ENCODE measurements at places on chromosomes 3 and 15.

GRCh38 chr3:9276761-9277370 lies 27.4 kb upstream of the SRGAP3 start:
- peak; percentile 75 for DNase-seq

DNA sequence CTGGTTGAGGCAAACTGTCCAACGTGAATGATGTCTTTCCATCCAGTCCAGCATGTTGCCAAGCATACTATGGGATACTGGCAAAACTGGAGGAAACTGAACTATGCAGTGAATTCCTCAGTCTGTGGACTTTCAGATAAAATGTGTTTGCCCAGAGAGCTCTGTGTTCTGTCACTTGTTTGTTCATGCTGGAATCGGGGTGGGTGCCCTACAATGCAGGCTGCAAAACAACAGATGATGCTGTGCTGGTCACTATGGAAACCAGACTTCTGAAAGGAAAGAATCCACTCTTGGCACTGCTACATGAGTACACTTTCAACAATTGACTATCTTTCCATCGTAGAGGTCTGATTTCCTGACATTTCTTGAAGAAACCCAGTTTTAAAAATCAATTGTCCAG lies 272.5 kb upstream of the ARHGEF26 start:
- no peak for DNase-seq

GRCh38 chr3:16329036-16329825 lies 64.2 kb downstream of the OXNAD1 start:
- no peak for DNase-seq

- DNase-seq = no peak
These were observed 8.5 kb downstream of the VEPH1 start for GRCh38 chr3:157494581-157495281.

DNA sequence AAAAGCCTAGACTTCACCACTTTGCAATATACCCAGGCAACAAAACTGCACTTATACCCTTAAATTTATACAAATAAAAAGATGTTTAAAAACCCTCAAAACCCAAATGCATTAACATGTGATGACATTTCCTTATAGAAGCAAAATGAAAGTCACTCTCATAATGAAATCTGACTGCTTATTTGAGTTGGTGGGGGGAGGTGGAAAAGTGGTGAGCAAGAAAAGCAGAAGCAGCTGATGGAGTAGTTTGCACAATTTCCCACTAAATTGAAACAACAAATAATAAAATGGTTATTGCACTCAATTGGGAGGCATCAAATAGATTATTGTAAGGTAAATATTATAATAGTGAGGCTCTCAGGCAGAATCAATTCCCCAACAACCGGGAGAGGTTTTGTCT lies 54.0 kb upstream of the GADL1 start:
- DNase-seq = no peak

- peak; percentile 94 for DNase-seq
These were observed 59.3 kb downstream of the NR1D2 start for GRCh38 chr3:24004171-24004938.

GRCh38 chr3:72379500-72380187 lies 468.6 kb downstream of the SHQ1 start:
- no peak for DNase-seq

GRCh38 chr3:101868534-101869464 lies 19.5 kb downstream of the NFKBIZ start:
- peak; percentile 64 for DNase-seq

DNA sequence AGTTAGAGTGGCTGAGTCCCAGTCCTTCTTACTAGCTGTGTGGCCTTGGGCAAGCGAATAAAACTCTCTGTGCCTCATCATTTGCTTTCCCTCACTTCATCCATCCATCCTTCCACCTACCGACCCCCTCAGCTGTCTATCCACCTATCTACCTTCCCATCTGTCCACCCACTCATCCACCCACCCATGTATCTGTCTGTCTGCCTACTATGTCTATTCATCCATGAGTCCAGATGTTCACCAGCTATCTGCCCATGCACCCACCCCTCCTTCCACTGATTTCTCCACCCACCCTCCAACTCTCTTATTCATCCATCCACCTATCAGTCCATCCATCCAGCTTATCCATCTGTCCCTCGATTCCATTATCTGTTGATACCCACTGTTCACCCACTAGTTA lies 60.4 kb upstream of the ATP2B2 start:
- no peak for DNase-seq

DNA sequence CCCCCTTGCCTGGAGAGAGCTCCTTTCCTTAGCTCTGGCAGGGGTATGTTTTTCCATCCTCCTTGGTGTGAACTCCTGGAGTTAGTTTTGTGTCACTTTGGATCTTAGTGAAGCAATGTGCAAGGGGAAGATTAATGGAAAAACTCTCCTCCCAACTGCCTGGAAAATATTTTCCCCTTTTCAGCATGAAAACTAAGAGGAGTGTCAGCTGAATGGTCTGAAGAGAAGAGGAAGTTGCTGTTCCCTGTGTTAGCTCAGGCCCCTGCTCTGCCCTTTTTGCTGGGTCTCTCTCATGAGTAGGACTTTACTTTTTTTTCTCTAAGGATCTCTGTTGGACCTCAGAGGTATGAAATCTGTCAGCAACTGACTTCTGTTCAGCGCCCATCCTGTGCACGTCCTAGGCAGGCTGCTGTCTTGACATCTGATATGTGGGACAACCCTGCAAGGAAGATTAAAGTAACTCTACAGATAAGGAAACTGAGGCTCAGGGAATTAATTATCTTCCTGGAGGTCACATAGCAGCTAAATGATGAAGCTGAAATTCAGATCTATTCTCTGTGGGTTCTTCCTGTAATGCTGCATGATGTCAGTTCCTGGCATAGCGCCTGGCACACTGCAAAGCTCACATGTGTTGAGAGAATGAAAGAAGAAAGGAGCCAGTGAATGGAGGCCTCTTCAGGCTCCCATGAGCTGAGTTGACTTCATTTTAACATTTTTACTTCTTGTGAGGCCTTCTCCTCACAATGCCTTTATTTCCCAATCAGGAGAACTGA lies 109.7 kb upstream of the GALNT15 start:
- DNase-seq = peak; percentile 68

DNA sequence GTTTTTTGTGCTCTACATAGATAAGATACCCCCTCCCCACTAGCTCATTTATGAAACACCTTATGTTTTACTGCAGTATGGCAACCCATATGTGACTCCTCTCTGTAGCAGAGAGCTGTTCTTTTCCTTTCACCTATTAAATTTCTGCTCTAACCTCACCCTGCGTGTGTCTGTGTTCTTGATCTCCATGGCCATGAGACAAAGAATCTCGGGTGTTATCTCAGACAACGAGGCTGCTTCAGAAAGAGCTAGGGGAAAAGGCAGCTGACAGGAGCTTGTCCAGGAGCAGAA lies 18.0 kb downstream of the CCR8 start:
- no peak for DNase-seq

DNA sequence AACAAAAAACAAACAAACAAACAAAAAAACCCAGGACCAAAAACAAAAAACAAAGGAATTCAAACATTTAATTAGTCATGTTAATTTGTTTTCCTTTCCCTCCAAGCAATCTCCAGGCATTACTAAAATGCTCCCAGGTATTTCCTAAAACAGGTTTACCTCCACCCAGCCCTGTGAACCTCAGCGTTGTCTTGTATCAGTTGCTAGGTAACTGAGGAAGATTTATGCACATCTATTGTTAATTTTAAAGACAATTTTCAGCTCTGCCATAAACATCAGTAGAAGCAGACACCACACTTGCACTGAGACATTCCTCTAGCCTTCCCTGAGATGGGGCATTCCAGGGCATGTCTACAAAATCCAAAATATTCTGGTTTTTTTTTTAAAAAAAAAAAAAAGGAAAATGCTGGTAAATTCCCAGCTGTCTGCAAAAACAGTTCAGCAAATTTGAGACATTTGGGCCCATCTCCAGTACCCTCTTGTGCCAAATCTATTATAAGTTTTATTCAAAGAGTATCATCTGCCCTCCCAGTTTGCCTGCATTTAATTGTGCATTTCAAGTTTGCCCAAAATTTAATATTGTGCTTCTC lies 227.6 kb downstream of the ADAMTS9 start:
- no peak for DNase-seq

DNA sequence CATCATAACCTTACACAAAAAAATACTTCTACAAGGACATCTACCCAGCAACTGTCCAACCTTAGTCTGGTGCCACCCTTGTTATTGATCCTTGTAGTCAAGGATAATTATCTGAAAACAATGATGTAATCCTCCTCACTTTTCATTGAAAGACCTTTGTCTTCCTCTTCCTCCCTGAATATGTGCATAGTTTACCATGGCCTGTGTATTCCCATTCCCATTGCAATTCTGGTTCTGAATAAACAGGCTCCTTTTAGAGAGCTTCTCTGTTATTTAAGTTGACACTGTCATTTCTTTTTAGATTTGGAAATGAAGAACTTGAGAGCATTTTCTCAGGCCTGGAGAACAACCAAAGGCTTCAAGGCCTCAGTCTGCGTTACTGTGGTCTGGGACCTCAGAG lies 53.3 kb upstream of the RNF7 start:
- no peak for DNase-seq

DNA sequence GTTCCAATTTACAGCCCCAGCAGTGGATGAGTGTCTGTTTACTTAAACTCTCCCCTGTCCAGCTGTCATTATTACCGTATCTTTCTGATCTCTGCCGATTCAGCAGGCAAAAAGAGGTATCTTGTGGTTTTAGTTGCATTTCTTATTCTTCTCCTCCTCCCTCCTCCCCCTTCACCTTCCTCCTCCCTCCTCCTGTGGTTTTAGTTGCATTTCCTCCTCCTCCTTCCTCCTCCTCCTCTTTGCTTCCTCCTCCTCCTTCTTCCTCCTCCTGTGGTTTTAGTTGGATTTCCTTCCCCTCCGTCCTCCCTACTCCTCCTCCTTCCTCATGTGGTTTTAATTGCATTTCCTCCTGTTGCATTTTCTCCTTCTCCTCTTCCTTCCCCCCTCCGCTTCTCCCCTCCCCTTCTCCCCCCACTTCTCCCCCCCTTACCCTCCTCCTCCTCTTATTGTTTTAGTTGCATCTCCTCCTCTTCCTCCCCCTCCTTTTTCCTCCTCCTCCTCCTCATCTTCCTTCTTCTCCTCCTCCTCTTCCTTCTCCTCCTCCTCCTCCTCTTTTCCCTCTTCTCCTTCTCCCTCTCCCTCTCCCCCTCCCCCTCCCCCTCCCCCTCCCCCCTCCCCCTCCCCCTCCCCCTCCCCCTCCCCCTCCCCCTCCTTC lies 25.3 kb upstream of the VPS33B start:
- DNase-seq = no peak

DNA sequence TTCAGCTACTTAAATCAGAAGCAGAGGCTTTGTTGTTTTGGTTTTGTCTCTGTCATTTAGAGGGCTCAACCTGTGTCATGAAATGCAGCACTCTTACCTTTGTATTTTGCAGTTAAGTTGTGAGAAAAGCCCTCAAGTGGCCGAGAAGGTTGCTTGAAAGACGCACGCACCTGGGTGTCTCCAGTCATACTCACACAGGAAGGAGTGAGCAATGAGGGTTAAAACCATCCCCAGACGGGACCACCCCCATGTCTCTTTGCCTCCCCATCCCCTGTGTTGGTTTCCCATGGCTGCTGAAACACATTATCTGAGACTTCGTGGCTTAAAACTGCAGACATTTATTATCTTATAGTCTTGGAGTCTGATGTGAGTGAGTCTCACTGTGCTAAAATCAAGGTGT lies 376.1 kb upstream of the CFAP20DC start:
- peak; percentile 41 for DNase-seq

GRCh38 chr3:135865553-135865952 lies 100.0 kb upstream of the PPP2R3A start:
- DNase-seq = no peak

- no peak for DNase-seq
These were observed 91.0 kb upstream of the KBTBD8 start for GRCh38 chr3:66907136-66907535.

GRCh38 chr15:90029024-90029423 lies 27.9 kb downstream of the ZNF710 start:
- no peak for DNase-seq

GRCh38 chr3:124639406-124640237 lies 90.6 kb upstream of the UMPS start:
- DNase-seq = peak; percentile 7

GRCh38 chr15:29046281-29046810 lies 160.6 kb downstream of the APBA2 start:
- no peak for DNase-seq

GRCh38 chr3:17795280-17795679 lies 52.8 kb upstream of the TBC1D5 start:
- no peak for DNase-seq

DNA sequence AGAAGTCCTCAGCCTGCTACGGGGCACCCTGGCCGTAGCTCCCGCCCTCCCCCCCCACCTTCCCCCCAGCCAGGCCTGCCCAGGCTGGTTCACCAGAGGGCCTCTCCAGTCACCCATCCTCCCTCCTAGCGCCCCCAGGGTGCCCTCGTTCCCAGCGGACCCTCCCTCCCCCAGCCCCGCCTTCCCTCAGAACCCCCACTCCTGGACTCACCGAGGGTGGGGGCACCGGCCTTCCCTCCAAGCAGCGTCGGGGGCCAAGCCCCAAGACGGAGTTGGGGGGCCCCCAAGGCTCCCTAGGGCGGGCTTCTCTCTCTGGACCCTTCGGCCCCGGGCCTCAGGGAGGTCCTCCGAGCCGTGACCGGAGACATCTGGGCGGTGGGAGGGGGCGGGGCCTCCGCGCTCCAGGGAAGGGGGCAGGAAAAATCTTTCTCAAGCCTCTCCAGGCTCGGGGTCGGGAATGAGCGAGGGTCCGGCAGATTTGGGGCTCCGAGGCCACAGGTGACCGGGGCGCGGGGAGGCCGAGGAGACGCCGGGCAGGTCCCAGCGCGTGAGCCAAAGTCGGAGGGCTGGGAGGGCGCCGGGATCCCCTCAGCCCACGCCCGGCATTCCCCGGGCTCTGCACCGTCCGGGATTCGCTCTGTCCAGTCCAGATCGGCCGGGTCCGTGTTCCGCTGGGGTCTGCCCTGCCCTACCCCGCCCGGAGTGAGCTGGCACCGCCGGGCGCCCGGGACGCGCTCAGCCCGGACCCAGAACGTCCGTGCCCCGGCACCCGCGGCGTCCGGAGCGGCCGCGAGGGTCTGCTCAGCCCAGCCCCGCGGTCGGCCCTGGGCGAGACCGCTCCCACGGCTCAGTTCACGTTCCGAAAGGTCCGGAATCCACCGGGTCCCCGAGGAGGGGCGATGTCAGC lies 999 bp downstream of the INSYN1 start:
- no peak for DNase-seq

DNA sequence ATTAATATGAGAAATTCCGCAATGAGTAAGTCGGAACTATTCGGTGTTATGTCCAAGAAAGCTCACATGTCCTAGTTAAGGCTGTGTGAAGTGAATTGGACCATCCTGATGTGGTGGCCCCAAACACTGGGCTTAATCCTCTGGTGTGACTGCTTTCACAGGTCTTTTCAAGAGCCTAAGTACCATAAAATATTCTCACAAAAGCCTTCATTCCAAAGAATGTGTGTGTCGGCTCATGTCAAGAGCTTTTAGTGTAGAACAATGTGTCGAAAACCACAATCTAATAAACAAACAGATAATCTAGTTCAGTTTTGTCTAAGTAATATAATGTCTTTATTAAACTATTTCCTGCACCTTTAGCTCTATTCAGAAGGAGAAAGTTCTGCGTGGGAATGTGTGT lies 311.4 kb downstream of the LPP start:
- peak; percentile 41 for DNase-seq

DNA sequence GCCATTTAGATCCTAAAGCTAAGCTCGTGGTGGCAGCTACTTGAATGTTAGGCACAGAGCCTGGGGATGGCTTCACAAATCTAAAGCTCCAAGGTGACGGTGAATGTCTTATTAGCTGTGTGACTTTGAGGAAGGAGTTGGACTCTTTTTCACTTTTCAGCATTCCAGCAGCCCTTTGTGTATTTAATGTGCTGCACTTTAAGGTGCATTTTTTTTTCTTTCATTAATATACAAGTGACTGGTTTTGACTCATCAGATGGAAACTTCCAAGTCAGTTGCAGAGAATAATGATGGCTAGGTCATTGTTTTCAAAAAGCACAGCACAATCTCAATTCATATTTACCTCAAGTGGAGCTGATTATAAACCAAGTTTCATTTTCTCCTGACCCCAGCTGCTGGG lies 55.8 kb downstream of the TMED3 start:
- DNase-seq = no peak

Data from bronchial epithelial cell (primary cell).